ENCODE measurements at places on chromosomes 6 and 20. TPM values are rescaled to one million over a fixed set of nuclear protein-coding genes. Genes with fewer than 3 reads are reported as not detected.

Gene OPN5
- not detected for total RNA-seq

Gene HCK
- not detected for total RNA-seq

- DNase-seq, result no peak
Measured at GRCh38 chr6:64062960-64063683, 427.5 kb downstream of the PHF3 start.

DNA sequence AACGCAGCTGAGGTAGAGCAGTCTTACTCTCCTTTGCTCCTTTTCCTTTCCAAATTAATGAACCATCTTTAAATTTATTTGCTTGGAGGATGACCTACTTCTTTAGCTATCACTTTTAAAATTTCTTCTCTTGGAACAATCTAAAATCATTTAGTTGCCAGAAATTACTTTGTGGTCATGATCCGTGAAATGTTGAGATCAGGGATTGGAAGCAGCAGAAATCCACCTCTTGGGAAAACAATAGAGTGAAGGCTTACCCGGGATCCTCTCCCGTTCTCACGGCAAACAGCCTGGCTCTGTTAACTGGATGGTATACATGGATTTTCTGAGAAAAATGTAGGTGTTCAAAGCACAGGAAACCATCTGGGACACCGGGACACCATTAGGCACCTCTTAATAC is 7.7 kb downstream of the AKAP12 start:
- DNase-seq, result no peak

Gene CYP21A2
- total RNA-seq, result not detected

GRCh38 chr6:144177726-144178125 is 27.4 kb downstream of the STX11 start:
- no peak for DNase-seq

DNA sequence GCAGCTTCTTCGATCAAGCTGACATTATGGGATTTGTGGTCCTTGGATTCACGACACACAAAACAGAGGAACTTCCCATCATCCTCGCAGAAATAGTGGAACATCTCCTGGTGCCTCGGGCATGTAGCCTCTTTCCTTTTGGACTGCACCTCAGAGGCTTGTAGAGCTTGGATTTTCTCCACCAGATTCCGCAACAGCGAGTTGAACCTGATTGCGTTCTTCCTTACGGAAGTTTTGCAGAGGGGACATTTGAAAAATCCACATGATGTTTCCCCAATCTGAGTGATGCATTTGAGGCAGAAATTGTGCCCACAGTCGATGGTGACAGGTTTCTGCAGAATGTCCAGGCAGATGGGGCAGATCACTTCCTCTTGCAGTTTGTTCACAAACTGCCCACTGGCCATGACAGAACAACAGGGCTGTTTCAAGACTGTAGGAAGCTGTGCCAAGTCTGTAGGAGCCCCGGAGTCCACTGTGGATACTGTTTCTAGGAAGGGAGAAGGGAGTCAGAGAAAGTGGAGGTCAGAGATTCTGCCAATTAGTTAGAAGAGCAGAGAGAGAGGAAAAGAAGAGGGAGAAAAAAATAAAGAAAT is 392 bp downstream of the TRIM31 start:
- DNase-seq, result no peak

- no peak for DNase-seq
Measured at GRCh38 chr6:116381000-116381399, 10.3 kb downstream of the DSE start.

- DNase-seq, result no peak
Measured at GRCh38 chr6:54655162-54655561, 191.4 kb upstream of the FAM83B start.

Gene ZBTB12
- 3.0 TPM for total RNA-seq

DNA sequence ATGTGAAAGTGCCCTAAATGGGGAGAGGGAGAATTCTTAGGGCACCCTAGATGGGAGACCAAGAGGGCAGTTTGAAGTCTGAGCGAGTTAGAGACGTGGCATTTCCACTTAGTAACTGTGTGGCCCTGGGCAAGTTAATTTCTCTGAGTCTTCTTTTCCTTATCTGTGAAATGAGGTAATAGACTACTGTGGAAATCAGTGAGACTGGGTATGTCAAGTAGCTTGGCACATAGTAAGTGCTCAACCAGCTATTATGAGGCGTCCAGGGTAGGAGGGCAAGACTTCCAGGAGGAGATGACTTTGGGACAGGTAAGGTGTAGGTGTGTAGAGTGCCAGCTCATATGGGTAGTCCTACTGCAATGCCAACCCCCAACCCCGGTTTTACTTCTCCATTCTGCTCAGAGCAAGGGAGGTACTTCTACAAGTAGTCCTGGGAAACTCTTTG is 770 bp downstream of the KIF3B start:
- DNase-seq, result no peak

Gene SLC26A8
- not detected for total RNA-seq

- DNase-seq, result no peak
Measured at GRCh38 chr6:160420253-160420968, 72.2 kb downstream of the SLC22A3 start.

- DNase-seq, result no peak
Measured at GRCh38 chr20:41142919-41143318, 5.6 kb downstream of the PLCG1 start.

- no peak for DNase-seq
Measured at GRCh38 chr6:136592930-136593673, 42.9 kb upstream of the MAP7 start.

GRCh38 chr20:57953638-57954037 is 243.8 kb upstream of the PMEPA1 start:
- DNase-seq, result no peak

Gene MAPK14
- 34.5 TPM for total RNA-seq

- no peak for DNase-seq
Measured at GRCh38 chr6:14544666-14545065, 427.1 kb downstream of the CD83 start.

Gene PKIB
- 0.13 TPM for total RNA-seq

- no peak for DNase-seq
Measured at GRCh38 chr20:25044660-25045342, 13.1 kb downstream of the ACSS1 start.

- no peak for DNase-seq
Measured at GRCh38 chr6:150929416-150929815, 63.9 kb downstream of the MTHFD1L start.

DNA sequence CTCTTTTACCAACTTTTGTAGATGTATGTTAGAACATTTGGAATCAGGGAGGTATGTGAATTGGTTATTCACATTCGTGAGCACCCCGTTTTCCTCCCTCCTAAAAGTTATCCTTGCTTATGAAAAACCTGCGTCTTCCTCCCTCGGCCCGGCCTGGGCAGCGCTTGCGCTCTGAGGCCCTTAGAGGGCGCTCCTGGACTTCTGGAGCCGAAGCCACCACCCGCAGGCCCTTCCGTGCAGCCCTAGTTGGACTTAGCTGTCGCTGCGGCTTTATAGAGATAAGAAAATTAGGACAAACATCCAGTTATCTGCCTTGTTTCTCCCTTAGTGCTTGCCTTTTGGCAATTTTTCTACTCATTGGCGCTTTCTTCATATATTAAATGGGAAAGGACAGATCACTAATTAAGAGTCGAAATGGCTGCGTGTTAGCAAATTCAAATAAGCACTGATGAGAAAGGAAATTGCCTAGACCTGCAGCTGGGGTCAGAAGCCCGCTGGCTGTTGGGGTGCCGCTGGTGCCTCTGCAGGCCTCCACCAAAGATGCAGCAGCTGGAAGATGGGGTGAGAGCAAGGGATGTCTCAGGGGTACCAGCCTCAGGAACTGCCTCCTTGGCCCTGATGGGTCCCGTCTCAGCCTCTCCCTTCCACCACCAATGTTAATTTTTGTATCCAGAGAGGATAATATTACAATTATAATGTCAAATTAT is 5.2 kb downstream of the FNDC1 start:
- peak; percentile 65 for DNase-seq

Gene HTR1E
- total RNA-seq, result not detected

Gene TRIM15
- total RNA-seq, result not detected

GRCh38 chr20:44204156-44204831 is 6.3 kb downstream of the OSER1 start:
- peak; percentile 87 for DNase-seq

GRCh38 chr6:115514656-115515055 is 546.0 kb downstream of the FRK start:
- DNase-seq, result no peak

DNA sequence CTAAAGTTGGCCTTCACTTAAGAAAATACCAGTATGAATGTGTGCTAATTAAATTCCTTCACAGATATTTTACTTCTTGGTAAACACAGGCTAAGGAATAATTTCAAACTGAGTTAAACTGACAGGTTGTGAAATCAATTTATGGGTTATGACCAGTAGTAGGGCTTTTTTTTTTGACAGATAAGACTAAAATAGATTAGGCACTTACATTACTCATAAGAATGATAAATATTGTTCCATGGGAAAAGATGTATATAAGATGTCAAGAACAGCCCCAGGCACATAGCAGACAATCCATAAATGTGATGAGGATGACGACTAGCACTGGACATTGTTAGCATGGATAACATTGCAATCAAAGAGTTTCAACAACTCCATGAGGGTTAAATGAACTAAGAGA is 22.9 kb downstream of the NT5E start:
- DNase-seq, result no peak

DNA sequence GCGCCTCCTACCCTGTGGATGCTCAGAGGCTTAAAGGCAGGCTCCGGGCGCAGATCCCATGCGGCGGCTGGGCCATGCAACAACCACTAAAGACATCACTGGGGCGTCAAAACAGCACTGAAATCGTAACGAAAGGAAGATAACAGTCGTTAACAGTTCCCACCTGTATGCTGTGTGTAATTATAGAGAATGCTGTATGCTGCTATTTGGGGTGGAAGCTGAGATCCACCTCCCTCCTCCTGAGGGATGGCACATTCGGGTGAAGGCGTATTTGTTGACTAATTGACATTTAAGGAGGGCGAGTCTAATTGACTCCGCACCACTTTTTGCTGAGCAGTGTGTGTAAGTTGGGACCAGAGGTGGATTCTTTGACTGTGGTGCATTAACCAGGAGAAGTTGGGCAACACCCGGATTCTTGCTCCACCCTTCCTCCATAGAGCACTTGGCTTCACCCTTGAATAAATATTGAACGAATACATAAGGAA is 687 bp downstream of the SLC35A1 start:
- DNase-seq, result no peak

Gene TRAM2
- 13.5 TPM for total RNA-seq

GRCh38 chr6:108993876-108994275 is 100.8 kb downstream of the SESN1 start:
- no peak for DNase-seq

Gene MUCL3
- not detected for total RNA-seq

Measured in dermis microvascular lymphatic vessel endothelial cell (primary cell).